Endothelial cell of coronary artery (primary cell): ENCODE measurements at places on chromosomes 1 and 21. TPM values are rescaled to one million over a fixed set of nuclear protein-coding genes. Genes with fewer than 3 reads are reported as not detected.

Gene GNAT2
- not detected in 2 replicates for total RNA-seq

Gene COA6
- 21.4 and 22.7 TPM in 2 replicates for total RNA-seq

Gene BEST4
- 0.09 TPM in 1 of 2 replicates, not detected in the other for total RNA-seq

Gene ACOT11
- total RNA-seq = 1.5 and 3.8 TPM in 2 replicates

Gene LDLRAD1
- total RNA-seq = not detected in 2 replicates

Gene ATP1A4
- total RNA-seq = not detected in 2 replicates

Gene PLA2G2D
- total RNA-seq = not detected in 2 replicates

Gene CA14
- total RNA-seq = not detected in 2 replicates

Gene BRINP3
- total RNA-seq = not detected in 2 replicates
